Hindlimb muscle (tissue), 1 donor: ENCODE measurements at places on chromosomes 5 and 9. TPM values are rescaled to one million over a fixed set of nuclear protein-coding genes. Genes with fewer than 3 reads are reported as not detected.

- DNase-seq: no peak
Measured at GRCh38 chr5:39031041-39031440, 43.2 kb downstream of the RICTOR start.

GRCh38 chr5:56507351-56507930, 274.3 kb upstream of the ANKRD55 start:
- no peak for DNase-seq

GRCh38 chr5:136682986-136683385, 317.6 kb upstream of the TRPC7 start:
- DNase-seq: no peak

- no peak for DNase-seq
Measured at GRCh38 chr9:122144836-122145591, 14.6 kb downstream of the NDUFA8 start.

Gene RNF183
- not detected for polyA plus RNA-seq

Gene EXD3
- polyA plus RNA-seq: 16.6 TPM

Gene ADAMTSL1
- 20.7 TPM for polyA plus RNA-seq
